ENCODE measurements at places on chromosomes 6 and 20.

DNA sequence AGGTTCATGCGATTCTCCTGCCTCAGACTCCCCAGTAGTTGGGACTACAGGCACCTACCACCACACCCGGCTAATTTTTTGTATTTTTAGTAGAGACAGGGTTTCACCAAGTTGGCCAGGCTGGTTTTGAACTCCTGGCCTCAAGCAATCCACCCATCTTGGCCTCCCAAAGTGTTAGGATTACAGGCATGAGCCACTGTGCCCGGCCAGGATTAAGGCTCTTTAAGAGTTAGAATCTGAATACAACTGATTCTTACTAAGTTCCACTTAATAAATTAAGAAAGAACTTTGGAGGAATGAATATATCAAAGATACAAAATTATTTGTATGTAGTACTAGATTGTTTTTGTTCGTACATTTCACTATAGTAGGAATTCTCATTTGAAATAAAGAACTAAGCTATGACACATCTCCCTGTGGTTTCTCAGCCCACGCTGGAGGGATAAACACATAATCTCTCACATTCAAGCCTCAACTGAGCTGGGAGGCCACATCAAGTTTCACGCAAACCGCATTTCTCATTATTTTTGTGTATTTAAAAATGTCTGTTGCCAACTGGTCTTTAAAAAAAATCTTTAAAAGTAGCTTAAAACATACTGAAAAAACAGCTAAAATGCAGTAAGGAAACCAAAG lies 34.2 kb downstream of the DTNBP1 start:
- no peak for DNase-seq

GRCh38 chr6:10599046-10599445 lies 77.9 kb downstream of the GCNT2 start:
- no peak for DNase-seq

DNA sequence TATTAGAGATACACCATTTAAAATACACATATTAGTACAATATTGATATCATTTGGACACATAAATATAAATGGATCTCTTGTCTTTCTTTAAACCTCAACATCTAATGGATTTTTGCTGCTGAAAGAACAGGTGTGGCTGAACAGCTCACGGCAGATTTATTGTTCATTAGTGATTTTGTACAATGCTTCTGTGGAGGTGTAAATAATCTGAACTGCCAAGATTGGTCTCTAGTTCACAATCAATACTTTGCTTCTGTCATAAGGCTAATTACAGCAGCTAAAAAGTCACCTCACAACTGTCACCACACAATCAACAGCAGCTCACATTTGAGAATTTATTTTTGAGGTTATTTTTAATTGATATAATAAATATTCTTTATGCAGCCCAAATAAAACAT lies 162.0 kb upstream of the SIM1 start:
- DNase-seq: no peak

- no peak for DNase-seq
These were observed 28.0 kb upstream of the PTGIS start for GRCh38 chr20:49595811-49596561.

GRCh38 chr20:63054103-63054474 lies 47.3 kb upstream of the BHLHE23 start:
- DNase-seq: peak; percentile 5

GRCh38 chr6:73585566-73586415 lies 65.0 kb upstream of the EEF1A1 start:
- DNase-seq: no peak

GRCh38 chr6:20877008-20877937 lies 343.0 kb downstream of the CDKAL1 start:
- peak; percentile 18 for DNase-seq

DNA sequence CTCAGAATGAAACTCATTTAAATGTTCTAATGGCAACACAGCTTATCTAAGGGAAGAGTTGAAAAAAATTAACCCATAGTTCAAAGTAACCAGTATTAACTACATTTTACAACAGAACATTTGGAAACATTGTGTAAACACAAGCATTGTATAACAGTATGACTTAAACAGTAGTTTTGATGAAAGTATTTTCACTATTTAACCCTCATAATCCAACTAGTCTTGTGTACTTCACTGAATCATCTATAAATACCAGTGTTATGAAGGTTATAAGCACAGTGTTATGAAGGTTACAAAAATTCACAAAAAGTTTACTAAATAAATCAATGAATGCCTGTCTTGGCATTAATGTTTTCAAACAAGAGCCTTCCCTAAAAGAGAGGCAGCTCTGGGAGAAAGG lies 66.5 kb downstream of the REV3L start:
- no peak for DNase-seq

GRCh38 chr6:13927203-13927602 lies 2.5 kb downstream of the RNF182 start:
- DNase-seq: no peak

DNA sequence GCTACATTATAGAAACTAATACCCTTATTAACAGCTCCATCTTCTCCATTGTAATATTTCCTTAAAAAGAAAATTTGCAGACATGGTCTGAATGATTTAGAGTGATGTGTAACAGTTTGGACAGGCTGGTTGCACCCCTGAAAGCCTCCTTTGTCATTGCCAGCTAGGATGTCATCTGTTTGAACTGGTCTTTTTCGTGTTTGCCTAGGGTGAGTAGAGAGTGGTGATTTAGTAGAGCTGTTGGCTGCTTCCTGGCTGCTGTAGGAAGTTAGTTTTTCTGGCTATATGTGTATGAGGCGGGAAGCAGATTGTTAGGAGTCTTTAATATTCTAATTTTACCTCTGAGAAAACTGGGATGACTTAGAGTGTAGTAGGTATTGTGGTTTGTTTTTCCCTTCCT lies 101.1 kb downstream of the ZFAND3 start:
- no peak for DNase-seq

Measured in left ventricle myocardium superior (tissue), 1 donor.